Stimulated activated CD8-positive, alpha-beta memory T cell treated with anti-CD3 and anti-CD28 coated beads, Interleukin-4, amount 100 ng/mL, for 4 hours (primary cell): ENCODE measurements at places on chromosomes 1 and 21.

GRCh38 chr1:31549809-31550620, 26.3 kb upstream of the TINAGL1 start:
- DNase-seq: no peak

GRCh38 chr1:107964336-107965109, 457 bp downstream of the VAV3 start:
- DNase-seq: no peak

GRCh38 chr1:200040481-200041138, 13.1 kb downstream of the NR5A2 start:
- DNase-seq: no peak

GRCh38 chr21:37276377-37276776, 9.2 kb upstream of the VPS26C start:
- no peak for DNase-seq

DNA sequence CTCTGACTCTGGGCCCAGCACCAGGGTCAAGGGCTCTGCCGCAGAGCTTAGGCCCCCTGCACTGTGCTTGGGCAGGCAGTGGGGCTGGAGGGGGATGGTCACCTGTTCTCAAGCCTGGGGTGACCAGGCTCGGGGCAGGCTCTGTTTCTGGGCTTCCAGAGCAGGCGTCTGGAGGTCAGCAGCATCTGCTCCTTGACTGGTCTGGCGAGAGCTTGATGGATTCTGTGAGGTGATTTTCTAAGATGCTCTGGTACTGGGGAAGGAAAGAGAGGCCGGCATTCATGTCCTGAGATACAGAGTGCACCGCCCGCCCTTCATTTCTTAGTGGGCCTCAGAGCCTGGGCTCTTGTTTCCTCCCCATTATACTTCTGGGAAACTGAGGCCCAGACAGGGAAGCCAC, 24.5 kb downstream of the RAB7B start:
- no peak for DNase-seq

GRCh38 chr1:207988326-207989165, 77.6 kb upstream of the CD34 start:
- DNase-seq: no peak

- DNase-seq: no peak
Measured at GRCh38 chr1:31703431-31704270, at the start of gene COL16A1. COL16A1 (minus strand) TSS chr1:31704017; CDS start chr1:31702193, 1,824 bp downstream.

DNA sequence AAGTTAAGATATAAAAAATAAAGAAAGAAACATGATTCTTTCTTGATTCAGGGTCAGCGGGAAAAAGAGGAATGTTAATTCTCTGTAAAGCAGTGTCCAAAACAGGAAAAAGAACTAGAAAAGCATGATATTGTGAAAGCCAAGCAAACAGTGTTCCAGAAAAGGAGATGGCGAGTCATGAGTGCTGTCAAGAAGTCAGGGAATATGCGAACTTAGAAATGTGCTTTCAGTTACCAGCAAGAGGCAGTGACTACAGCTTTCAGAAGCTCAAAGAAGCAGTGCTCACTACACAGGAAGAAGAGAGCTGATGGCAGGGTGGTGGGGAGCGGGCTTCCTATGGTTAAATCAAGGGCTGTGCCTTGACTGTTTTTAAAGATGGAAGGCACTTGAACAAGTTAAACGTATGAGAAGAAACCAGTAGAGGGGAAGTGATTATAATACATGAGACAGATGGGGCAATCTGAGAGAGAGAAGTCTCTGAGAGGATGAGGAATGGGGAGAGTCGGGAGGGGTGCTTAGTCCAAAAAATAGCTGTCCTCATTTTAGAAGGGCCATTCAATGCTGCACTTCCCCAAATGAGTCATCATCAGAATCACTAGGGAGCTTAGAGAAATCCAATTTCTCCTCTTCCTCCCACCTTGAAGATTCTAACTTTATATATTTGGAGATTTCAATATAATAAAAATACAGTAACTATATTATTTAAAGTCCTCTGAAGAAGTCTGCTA, 90.4 kb downstream of the KCNK1 start:
- DNase-seq: no peak

DNA sequence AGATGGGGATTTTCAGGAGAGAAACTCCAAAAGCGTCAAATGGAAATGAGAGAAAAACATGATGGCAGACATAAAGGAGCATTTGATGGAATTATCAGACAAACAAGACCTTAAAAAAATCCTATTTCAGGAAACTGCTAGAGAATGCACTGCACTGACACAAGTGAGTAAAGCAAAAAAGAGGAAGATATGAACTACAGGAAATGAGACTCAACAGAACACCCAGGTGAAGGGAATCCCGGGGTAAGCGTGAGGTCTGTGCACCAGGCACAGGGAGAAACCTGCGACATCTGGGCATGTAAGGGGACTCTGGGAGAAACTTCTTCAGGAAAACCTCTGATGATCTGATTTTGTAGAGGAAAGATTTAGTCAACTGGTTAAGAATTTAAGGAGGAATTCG, 2.8 kb downstream of the TARBP1 start:
- no peak for DNase-seq

DNA sequence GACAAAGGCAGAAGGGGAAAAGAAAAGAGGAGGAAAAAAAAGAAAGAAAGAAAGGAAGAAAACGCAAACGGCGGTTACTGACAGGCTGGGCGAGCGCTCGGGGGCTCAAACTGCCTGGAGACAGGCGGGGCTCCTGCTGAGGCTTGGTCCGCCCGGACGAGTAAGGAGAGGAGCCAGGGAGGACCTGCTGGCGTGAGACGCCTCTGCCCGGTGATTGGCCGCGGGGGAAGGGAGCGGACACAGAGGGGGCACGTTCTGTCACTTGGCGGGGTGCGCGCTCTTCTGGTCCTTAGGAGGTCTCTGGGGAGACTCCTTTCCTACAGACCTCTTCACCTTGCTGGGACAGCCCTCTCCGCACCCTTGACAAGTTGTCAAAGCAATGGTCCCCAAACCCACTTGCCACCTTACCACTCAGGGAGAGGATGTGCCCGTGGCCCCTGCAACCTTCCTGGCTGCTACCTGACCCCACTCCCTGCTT, 791 bp upstream of the PIK3R3 start:
- DNase-seq: no peak

DNA sequence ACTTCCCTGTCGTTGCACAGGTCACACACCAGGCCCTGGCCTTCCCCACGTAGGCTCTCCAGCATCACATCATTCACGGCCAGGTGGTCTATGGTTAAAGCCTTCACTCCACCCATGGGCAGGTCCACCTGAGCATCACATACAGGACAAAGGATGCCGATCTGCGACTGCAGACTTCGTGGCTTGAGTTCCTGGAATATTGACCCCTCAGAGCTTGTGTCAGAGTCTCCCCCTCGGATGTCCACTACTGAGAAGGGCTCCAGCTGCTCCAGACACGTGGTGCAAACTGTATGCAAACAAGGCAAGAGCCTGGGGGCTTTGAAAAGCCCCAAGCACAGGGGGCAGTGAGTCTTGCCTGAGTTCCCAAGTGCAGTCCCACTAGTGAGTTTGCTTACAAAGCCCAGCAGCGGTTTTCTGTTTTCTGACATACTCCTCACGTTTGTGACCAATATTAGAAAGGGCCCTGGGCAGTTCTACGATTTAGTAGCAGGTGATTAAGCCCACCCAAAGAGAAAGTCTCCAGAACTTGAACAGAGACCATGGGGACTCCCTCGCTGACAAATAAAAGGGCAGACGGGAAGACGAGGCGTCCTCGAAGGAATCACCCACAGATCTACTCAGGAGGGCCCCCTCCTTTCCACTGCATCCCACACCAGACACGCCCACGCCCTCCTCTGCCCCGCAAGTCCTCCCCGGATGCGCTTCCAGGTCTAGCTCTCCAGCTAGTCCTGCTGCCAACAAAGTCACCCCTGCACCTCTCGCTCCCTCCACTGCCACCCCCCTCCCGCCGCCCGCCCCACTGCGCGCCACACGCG, 568 bp downstream of the TRIM45 start:
- DNase-seq: no peak

- DNase-seq: no peak
Measured at GRCh38 chr1:64979358-64979757, 13.0 kb upstream of the JAK1 start.

DNA sequence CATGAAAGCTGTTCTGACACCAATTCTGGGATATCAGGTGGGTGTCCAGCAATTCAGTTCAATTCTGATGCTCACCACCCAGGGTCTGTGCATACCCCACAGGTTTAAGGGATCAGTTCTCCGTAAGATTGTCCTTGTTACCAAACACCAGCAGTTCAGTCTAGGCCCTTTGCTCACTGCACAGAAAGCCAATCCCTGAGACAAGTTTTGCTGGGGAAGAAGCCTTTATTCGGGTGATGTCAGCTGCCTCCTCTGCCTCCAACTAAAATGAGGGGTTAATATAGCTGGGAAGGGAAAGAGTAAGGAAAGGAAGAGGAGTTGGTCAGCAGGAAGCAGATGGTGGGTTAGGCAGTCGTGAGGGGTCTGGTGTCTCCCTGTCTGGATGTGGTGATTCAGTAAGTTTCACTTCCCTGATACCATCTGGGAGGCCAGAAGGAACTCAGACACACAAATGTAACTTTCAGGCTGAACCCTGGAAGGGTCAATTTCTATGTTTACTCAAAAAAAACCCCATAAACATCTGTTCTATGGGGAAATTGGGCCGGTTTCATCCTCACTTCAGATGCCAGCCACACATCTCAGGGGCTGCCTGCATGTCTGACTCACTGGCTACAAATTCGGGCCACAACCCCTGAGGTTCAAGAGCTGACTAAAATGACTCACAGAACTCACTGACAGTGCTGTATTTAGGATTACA, 83.3 kb upstream of the PGBD5 start:
- no peak for DNase-seq

GRCh38 chr1:223011505-223011856, 131.6 kb downstream of the TLR5 start:
- no peak for DNase-seq

DNA sequence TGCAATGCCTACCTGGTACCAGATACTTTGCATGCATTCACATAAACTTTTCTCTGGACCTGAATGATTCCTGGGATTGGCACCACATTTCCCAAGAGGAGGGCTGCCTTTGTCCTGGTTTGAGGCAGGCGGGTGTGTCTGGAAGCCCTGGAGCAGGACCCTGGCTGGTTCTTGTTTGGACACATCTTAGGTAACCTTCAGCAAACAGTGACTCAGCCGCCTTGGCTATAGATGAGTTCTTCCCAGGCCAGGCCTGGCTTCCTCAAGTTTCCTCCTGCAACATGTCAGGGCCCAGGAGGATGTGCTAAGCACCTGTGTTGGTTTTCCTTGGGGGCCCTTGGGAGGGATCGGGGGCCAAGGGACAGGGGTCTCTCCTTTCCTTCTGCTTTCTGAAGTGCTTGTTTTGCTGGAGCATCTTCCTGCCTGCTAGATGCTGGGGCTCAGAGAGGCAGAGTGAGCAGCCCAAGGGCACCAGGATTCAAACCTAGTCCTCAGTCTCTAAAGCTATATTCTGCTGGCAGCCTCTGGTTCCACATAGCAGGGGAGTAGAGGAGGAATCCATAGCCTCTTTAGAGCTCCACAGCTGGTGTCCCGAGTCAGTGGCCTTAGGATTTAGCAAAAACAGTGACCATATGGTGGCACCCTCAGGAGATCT, 38.2 kb downstream of the PAX7 start:
- DNase-seq: no peak

DNA sequence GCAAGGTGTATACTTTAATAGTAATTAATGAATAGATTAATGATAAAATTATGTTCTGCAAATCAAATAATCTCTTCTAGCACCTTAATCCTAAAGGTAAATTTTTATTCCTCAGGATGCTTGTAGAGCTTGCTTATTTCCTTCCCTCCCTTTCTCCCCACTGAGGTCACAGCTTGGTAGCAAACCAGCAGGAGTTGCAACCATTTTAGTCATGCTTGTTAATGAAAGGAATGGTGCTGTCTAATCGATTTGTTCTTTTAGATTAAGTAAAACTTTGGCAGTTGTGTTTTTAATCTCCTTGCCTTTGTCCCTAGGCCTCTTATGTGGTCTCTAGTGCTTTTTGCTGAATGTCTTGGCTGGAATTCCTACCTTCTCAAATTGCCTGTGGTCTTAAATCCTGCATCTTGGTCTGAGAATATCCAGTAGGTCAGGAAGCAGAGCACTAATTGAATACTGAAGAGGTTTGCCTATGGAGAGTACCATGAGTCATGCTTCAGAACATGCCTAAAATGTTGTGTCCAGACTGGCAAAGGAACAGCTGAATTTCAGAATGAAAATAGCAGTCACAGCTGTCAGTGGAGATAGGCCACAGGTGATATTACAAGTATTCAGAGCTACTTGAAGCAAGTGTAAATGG, 36.3 kb upstream of the RWDD3 start:
- no peak for DNase-seq

DNA sequence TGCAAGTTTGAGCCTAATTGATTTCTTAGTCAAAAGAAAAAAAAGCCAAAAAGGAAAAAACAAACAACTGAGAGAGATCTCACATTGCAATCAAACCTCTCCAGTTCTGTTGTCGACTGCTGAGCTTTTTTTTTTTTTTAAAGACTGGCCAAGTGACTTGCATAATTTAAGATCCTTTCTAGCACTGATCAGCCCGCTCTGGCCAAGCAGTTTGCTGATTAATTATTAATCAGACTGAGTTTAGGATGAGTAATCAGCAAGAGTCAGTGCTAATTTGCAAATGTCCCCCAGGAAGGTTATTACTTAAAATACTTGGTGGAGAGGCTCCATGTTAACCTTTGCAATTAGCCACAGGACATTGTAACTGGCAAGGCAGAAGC, 39.3 kb downstream of the HMGB4 start:
- no peak for DNase-seq

GRCh38 chr1:151145304-151146071, 943 bp downstream of the SEMA6C start:
- no peak for DNase-seq

DNA sequence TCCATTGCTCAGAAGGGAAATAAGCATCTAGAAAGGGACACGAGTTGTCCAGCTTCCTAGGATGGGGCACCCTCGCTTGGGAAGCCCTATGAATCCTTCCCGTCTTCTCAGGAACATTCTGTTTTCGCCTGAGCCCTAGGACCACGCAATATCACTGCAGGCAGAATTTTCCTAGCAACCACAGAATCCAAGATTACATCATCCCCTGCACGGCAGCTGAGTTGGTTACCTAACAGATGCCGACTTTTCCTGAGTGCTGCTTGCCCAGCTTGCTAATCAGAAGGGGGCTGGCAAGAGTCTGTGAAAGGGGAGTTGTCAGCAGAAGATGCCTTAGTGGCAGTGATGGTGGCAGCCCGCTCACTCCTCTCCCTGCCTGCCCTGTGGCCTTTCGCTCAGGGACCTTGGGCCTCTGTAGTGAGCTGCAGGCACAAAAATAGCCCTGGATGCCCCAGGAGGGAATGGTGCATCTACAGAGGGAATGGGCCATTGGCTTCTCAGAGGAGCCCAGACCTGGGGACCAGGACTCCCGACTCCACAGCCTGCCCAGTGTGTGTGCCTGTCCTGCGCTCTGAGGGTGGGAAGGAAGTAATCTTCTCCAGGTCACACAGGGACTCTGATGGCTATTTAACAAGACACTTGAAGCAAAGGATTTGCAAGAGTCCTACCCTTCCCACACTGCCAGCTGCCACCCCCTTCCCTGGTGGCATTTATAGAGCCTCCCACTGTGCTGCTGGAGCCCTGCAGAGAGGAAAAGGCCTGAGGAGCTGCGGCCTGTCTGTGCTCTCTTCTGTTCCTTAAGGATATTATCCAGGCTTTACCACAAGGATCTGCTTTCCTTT, 28.9 kb upstream of the CLSTN1 start:
- no peak for DNase-seq
